ENCODE measurements at places on chromosomes 16 and 17. TPM values are rescaled to one million over a fixed set of nuclear protein-coding genes. Genes with fewer than 3 reads are reported as not detected.
A peak's percentile ranks its signal among the peaks of the same experiment; 100 is the strongest.

DNA sequence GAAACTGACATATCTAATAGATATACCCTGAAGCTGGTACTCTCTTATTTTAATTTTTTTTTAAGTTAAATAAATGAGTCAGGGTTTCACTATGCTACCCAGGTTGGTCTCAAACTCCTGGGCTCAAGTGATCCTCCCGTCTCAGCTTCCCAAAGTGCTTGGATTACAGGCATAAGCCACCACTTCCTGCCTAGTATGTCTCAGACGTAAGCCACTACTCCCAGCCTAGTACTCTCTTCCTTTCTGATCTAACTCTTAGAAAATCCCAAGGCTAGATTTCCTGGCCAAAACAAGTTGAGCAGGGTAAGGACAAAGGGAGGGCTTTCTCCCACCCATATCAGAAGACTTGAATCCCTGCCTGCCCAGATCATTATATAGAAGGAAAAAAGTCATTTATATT lies 33.7 kb downstream of the HOXB1 start:
- no peak for DNase-seq
- no peak overlapping the region for H3K4me3 ChIP-seq
- peaks cover 5% of the 10 kb centered on the region for H3K4me1 ChIP-seq
- no peaks in the 10 kb centered on the region for H3K27me3 ChIP-seq
- H3K36me3 ChIP-seq, result no peaks in the 10 kb centered on the region

- no peak overlapping the region for H3K4me3 ChIP-seq
- DNase-seq, result no peak
- H3K27ac ChIP-seq, result no peak overlapping the region
- peaks cover 94% of the 10 kb centered on the region for H3K36me3 ChIP-seq
These were observed 50.1 kb upstream of the TRAP1 start for GRCh38 chr16:3767333-3767986.

GRCh38 chr17:61795546-61795945 lies 67.8 kb downstream of the BRIP1 start:
- no peak overlapping the region for H3K4me3 ChIP-seq
- H3K27me3 ChIP-seq, result no peaks in the 10 kb centered on the region
- no peak for DNase-seq

DNA sequence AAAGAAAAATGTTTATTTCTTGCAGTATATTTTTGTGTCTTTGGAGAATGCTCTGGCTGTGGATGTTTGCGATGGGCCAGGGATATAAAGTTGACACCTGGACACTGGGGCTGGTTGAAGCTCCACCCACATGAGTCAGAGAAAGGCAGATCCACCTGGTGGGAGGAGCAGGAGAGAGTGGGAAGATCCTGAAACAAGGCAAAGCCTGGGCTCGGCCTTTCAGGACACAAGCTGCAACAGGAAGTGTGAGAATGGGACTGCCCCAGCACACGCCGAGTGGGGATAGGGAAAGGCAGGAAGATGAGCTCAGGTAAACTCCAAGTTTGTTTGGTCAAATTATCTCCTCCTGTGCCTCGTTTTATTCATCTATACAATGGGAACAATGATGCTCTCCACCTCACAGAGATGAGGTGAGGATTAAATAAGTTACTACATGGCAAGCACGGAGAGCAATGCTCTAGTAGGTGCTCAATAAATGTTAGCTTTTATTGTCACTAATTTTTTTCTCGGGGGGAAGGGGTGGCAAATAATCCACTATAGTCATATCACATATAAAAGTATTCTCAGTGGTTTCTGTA lies 21.4 kb upstream of the PITPNM3 start:
- no peak overlapping the region for H3K27ac ChIP-seq
- no peaks in the 10 kb centered on the region for H3K36me3 ChIP-seq
- H3K4me1 ChIP-seq, result peaks cover 7% of the 10 kb centered on the region
- DNase-seq, result no peak
- H3K27me3 ChIP-seq, result no peaks in the 10 kb centered on the region

DNA sequence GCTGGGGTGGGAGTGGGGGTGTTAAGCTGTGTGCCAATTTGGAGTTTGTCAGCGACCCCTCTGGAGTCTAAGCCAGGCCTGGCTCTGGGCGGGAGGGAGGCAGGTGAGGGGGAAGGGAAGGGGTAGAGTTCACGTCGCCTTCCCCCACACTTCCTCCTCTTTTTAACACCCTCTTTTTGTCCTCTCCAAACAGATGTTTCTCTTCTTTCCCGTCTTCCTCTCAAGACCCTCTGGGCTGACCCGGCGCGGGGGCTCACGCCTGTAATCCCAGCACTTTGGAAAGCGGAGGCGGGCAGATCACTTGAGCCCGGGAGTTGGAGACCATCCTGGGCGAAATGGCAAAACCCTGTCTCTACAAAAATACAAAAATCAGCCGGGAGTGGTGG lies 3.3 kb downstream of the HOXB1 start:
- H3K36me3 ChIP-seq, result no peaks in the 10 kb centered on the region
- no peak overlapping the region for H3K4me3 ChIP-seq
- no peak for DNase-seq

DNA sequence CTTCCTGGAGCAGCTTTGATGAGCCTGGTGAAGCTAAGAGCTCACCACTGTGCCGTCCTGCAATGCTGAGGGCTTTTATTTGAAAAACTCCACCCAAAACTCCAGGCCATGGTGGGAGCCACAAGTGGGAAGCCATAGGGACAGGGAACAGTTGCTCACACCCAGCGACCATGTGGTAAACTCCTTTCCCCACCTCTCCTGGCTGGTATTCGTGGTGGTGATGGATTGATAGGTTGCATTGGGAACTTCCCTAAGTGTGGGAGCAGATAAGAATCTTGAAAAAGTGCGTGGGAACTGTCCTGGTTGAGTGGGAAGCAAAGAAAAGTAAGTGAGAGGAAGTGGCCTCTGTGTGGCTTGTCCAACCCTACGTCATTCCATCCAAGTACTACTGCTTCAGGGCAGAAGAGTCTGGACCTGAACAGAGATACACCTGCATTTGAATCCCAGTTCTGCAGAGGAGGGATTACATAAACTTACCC lies at the start of gene CCL1:
Gene CCL1 (minus strand): TSS at position 51 of the 479 bp plus-strand sequence. CDS start 72 bp downstream, outside the sequence.
- H3K27ac ChIP-seq, result no peak within 1 kb of the TSS
- H3K36me3 ChIP-seq, result no peaks in the 10 kb centered on the region

DNA sequence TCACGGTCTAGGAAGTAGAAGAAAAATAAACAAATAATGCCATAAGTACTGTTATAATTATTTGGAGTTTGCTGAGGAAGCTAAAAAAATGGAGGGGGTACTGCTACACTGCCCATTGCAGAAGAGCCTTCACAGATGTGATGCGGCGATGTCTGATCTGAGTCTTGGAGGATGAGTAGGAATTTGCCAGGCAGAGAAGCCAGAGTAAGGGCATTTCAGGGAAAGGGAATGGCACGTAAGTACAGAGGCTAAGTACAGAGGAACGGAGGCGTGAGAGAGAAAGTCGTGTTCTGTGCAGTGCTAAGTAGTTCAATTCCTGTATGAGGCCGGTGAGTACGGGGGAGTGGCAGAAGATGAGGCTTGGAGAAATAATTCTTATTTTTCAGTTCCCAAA lies 741 bp upstream of the GRB2 start:
- H3K27ac ChIP-seq, result peak overlapping the region; percentile 96
- DNase-seq, result peak; percentile 41
- H3K4me3 ChIP-seq, result peak overlapping the region; percentile 100
- H3K36me3 ChIP-seq, result no peaks in the 10 kb centered on the region
- H3K4me1 ChIP-seq, result peaks cover 44% of the 10 kb centered on the region

- no peaks in the 10 kb centered on the region for H3K36me3 ChIP-seq
- no peak overlapping the region for H3K27ac ChIP-seq
- H3K4me3 ChIP-seq, result no peak overlapping the region
These were observed 60.2 kb downstream of the HAPSTR1 start for GRCh38 chr16:9151597-9151996.

Gene CD300LB
- not detected for total RNA-seq
